Stimulated activated CD4-positive, alpha-beta T cell treated with anti-CD3 and anti-CD28 coated beads, Interleukin-15, amount 100 ng/mL, for 48 hours (primary cell): ENCODE measurements at places on chromosomes 2 and 18.

GRCh38 chr2:33008716-33009115 is 62.0 kb downstream of the LTBP1 start:
- DNase-seq: no peak

- no peak for DNase-seq
These were observed 46.5 kb upstream of the RAB31 start for GRCh38 chr18:9661564-9661963.

DNA sequence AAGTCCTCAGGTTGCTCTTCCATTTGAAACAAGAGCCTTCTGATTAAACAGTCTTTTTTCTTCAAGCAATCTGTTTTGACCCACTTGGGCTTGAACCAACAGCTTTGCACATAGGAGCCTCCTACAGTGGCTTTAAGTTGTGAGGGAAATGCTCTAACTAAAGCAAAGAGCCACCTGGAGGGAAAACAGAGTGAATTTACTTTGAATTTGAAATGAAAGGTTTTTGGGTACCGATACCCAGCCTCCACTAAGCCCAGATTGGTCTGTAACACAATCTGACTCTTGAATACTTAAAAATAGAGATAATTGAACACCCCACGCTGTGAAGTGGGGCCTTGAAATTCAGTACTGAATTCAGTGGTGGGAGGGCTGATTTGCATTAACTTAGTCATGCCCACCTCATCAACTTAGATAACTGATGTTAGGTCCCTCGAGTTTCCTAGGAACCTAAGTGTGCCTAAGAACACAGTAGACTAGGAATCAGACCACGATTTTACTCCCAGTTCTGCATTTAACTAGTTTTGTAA is 56.3 kb upstream of the ACVR1C start:
- no peak for DNase-seq

GRCh38 chr18:26574958-26575864 is 26.9 kb upstream of the KCTD1 start:
- DNase-seq: no peak

DNA sequence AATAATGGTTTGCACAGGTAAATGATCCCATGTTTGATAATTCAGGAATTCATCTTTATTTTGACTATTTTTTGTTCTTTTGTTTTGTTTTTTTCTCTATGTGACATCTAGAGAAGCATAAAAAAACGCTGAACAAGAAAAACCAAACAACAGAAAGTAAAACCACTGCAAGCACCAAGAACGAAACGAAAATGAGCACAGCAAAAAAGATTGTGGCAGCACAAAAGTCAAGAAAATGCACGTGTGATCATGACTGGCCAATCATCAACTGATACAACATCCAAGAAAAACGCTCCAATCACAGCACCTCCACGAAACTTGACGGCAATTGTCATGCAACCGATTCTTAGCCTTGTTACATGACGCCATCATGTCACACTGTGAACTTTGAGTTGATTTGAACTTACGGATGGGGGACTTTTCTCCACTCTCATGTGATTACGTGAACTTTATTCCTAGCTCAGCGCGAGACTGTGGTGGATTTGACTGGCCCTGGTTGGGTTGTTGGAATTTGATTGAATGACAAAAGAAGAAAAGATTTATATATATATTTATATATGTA is 318.7 kb downstream of the CELF4 start:
- DNase-seq: no peak

GRCh38 chr18:6629635-6630140 is 99.8 kb upstream of the ARHGAP28 start:
- DNase-seq: no peak

DNA sequence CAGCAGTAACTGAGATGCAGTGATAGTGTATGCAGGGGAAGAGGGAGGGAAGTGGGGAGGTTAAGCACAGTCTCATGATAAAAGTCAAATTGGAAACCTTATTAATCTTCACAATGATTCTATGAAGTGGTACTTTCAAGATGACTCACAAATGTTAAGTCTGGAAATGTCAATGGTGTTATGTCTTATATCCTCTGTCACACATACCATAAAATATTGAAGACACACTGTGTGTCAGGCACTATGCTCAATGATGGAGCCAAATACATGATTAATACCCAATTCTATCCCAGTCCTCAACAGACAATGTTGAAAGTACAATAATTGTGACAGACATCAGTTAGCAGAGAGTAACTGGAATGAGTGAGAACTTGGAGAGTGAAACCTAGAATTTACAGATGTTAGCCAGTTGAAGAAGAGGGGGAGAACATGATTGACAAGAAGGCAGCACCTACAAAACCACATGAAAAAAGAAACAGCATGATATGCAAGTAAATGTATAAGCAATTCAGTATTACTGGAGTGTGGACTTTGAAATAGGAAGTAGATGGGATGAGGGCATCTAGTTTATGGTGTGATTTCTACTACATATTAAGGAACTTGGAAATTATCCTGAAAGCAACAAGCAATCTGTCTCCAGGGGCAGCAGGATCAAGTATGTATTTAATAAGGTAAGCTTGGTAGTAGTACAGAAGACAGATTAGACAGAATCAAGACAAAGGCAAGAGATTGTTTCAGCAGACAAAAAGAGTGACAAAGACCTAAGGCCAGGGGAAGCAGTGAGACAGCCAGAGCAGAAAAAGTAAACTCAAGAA is 107.6 kb downstream of the STRN start:
- no peak for DNase-seq

DNA sequence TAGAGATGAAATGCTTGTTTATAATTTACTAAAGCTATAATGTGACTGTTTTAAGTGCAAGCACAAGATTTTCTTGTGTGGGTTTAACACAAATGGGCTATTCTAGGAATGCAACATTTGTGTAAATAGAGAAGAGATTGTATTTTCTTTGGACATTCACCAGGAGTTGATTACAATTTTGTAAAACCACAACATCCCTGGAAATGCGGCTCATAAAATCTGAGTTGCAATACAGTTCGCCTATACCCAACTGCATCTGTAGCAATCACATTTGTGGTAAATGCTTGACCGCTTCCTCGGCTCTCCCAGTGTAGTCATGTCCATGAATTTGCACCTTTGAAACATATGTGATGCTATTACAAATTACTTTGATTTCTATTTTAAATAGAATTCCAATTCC is 348.7 kb upstream of the CDH20 start:
- no peak for DNase-seq

GRCh38 chr2:85327160-85327821 is 498 bp downstream of the TGOLN2 start:
- peak; percentile 36 for DNase-seq

GRCh38 chr2:150716186-150716585 is 228.7 kb upstream of the RND3 start:
- no peak for DNase-seq

- DNase-seq: no peak
These were observed 159.5 kb upstream of the GYPC start for GRCh38 chr2:126496493-126496892.

GRCh38 chr2:19810148-19810547 is 91.6 kb downstream of the TTC32 start:
- DNase-seq: no peak

DNA sequence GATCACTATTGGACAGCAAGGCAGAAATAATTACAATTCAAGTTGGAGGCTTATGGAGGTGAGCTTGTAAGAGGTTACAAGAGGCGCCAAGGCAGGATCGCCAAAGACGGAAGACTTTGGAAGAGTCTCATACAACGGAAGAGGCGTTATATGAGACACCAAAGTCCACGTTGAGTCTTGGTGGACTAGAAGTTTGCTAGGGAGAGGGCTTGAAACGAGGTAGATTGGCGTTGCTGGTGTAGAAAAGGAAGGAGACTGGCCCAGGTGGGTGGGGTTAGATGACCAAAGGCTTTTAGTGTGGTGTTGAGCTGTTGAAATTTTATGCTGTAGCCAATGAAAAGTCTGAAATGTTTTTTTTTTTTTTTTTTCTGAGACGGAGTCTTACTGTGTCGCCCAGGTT is 1.4 kb downstream of the MSH2 start:
- DNase-seq: no peak
